Kasumi-1 (cell line): ENCODE measurements at places on chromosomes 13 and 19.
A peak's percentile ranks its signal among the peaks of the same experiment; 100 is the strongest.

DNA sequence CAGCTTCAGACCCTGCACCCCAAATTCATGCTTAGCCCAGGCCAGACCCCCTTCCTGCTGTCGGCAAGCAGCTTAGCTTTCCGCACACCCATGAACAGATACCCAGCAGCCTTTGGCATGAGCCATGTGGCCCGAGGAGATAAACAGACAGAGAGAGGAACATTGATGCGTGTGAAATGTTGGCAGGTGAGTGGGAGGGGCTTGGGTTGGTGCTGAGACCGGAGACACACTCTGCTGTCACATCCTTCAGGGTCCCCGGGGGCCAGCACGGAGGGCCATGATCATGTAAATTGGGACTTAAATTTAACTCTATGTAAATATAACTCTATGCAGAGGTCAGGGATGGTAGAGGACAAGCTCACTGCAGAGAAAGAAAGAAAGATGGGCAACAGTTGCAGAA lies 1.5 kb downstream of the CD22 start:
- no peak for DNase-seq

GRCh38 chr13:67283637-67284036 lies 53.5 kb upstream of the PCDH9 start:
- DNase-seq, result no peak

DNA sequence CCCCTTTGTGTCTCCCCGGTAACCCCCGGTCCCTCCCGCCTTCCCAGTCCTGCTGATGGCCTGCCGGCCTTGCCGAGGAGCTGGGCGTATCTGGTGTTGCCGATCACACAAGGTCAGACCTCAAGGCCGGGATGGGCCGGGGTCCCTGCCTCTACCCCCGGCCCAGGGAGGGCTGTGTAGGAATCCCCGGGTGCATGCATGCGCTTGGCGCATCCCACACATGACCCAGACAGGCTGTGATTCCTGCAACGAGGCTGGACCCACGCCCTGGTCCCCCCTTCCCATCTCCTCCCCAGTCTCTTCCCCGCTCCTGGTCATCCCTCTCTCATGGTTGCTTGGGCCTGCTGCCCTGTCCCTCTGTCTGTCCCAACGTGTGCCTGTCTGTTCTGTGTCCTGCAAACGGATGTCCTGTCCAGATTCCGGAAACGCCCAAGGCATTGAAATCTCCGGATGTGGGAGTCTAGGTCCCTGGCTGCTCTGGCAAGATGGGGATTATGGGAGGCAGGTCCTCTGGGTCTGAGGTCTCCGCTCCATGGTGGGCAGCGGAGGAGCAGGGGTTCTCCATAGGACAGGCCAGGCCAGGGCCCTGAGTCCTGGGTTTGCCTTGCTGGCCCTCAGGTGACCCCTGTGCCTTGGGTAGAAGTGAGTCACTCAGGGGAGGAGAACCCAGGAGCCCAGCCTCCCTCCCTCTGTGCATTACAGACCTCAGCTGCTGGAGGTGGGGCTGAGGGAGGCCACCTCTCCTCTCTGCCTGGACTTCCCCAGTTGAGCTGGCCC lies 1.6 kb downstream of the PKN1 start:
- DNase-seq, result peak; percentile 41

- no peak for DNase-seq
Observed at GRCh38 chr19:37594982-37595382, 306 bp downstream of the ZNF540 start.

DNA sequence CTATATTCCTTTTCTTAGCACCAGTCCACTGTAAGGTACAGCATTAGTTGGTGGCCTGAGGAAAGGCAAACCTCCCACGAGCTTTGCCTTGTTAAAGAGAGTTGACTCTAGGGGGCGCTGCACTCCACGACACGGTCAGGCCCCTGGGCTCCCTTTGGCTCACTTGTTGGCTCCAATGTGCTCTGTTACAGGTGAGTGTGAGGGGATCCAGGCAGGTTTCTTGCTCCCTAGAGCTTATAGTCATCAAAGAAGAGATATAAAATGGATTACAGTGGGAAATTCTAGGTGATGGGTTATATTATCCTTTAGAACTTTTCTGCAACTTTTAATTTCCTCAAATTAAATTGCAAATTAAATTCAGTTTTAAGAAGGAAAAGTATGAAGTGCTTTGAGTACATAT lies 3.7 kb downstream of the WDR87 start:
- DNase-seq, result peak; percentile 82

- DNase-seq, result no peak
Observed at GRCh38 chr13:103605546-103606326, 539.5 kb upstream of the SLC10A2 start.

DNA sequence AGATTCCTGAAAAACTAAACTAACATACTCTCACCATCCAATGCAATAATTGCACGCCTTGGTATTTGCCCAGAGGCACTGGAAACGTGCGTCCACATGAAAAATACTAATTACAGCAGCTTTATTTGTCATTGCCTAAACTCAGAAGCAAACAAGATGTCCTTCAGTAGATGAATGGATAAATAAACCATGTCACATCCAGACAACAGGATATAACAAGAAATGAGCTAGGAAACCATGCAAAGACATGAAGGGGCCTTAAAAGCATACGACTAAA lies 25.0 kb downstream of the ELL start:
- no peak for DNase-seq

DNA sequence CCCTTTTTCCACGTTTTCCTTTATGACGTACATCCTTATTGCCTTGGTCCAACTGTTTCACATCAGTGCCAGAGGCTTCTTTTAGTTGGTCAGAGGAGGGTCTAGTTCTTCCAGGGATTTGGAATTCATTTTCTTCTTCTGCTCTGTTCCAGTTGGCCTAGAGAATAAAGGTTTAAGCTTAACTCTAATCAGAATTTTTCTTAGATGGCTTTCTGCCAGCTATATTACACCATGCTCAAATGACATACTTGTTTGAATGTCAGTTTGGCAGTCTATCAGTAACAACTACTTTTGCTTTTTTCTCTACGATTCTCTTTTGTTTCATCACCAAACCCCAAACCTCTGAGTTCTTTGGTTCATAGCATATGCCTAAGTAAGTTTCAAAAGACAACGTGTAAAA lies 16.8 kb downstream of the SPART start:
- no peak for DNase-seq

DNA sequence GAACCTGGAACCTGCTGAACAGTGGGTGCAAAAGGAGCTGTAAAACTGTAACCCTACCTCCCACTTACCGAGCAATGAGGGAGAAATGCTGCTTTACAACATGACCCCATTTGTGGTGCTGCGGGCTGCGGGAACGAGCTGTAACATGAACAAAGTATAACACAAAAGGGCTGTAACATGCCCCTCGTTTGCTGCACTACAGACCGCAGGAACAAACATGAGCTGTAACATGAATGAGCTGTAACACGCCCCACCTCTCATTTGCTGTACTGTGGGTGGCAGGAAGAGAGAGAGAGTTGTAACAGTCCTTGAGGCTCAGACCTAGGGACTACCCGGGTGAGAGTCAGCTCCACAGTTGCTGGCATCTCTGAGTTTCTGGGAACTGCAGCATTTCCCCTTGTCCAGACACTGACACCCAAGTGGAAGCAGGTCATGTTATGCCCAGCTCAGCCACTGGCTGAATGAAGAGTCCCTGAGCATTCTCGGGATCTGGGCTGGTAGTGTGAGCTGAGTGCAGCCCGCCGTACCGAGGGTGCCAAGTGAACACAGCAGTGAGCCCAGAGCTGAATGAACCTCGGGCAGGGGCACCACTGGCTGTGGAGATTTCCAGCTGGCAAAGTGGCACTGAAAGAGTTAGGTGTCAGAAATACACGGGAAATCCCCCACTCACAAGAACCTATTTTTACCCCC lies 1385.3 kb upstream of the SPRY2 start:
- no peak for DNase-seq

- DNase-seq, result no peak
Observed at GRCh38 chr19:46983097-46983496, 36.5 kb upstream of the NPAS1 start.

- DNase-seq, result no peak
Observed at GRCh38 chr13:78680115-78680561, 21.2 kb upstream of the OBI1 start.

GRCh38 chr19:2081873-2082810 lies 14.0 kb downstream of the MOB3A start:
- no peak for DNase-seq

- DNase-seq, result no peak
Observed at GRCh38 chr13:94459116-94459515, 20.4 kb downstream of the DCT start.

- no peak for DNase-seq
Observed at GRCh38 chr13:99970651-99971575, 654 bp downstream of the ZIC5 start.

GRCh38 chr13:106151056-106151699 lies 384.3 kb downstream of the EFNB2 start:
- DNase-seq, result no peak

DNA sequence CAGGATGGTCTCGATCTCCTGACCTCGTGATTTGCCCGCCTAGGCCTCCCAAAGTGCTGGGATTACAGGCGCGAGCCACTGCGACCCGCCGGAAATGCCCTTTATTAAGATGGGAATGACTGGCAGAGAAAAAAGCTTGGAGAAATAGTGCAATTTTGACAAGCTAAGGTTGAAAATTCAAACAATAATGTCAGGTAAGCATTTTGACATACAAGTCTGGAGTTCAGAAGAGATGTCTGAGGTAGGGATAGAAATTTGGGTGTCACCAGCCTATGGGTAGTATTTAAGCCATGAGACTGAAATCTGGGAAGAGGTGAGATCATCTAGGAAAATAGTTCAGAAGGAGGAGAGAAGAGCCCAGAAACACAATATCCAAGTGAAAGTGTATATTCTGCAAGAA lies 17.1 kb upstream of the PAN3 start:
- no peak for DNase-seq

DNA sequence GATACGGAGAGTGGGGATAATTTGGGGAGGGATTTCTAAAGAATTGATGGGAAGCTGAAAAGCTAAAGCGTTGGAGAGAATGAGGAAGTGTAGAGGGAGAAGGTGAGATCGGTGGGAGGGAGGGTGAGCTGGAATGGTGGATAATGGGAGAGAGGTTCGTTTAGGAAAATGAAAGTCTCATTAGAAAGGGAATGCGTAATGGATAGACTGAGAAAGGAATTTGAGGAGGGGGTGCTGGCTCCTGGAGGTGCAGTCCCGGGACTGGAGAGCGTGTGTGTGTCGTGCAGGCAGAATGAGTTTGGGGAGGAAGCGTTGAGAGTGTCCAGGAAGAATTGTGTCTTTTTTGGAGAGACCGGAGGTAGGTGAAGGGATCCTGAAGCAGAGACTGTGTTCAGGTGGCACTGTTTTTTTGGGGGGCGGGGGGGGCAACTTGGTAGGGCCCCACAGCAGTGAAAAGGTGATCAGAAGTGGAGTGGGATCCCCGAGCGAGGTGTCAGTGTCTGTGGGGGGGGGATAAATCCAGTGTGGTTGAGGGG lies 1.4 kb downstream of the ACTN4 start:
- DNase-seq, result peak; percentile 41

DNA sequence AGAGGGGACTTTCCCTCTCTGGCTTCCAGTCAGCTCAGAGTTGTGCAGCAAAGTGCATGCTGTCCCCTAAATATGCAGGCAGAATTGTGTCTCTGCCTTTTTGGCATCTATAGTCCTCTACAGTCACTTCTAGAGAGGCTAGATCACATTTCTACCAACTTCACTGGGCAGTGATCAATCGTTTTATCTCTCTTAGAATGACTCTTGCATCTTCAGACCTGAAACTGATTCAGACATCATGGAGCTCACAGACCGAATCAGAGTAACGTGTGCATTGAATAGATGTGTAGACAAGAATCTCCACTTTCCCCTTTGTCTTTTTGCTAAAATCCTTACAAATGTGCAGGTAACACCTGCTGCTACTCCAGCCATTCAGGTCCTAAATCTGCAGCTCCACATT lies 6.2 kb downstream of the ZNF253 start:
- no peak for DNase-seq

- no peak for DNase-seq
Observed at GRCh38 chr19:53908106-53908934, 758 bp upstream of the CACNG7 start.

GRCh38 chr13:39918620-39919236 lies 263.3 kb downstream of the COG6 start:
- no peak for DNase-seq

DNA sequence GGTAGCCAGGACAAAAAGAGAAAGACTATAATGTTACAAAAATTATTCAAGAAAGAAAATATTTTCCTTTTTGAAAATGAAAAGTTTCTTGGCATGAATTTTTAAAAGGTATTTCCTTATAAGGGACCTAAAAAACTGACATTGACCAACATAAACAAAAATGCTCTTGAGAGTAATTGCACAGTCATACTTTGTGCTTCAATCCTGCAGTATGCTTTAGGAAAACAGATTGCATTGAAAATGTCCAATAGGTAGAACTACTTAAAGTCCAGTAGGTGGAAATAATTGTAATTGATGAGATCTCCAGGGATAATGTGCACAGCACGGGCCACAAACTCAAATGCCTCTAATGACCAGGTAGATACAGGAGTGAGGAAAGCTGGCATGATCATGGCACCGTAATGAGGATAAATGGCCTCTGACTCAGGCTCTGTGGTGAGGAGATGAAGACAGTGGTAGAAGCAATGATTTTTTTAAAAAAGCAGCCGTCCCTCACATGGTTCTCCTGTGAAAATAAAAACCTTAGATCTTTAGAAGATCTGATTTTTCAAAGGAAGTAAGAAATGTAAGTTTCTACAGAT lies 278.0 kb downstream of the ITGBL1 start:
- DNase-seq, result no peak

GRCh38 chr13:20270163-20270865 lies 38.2 kb upstream of the GJB6 start:
- no peak for DNase-seq
